ENCODE measurements at places on chromosomes 2 and 18.

DNA sequence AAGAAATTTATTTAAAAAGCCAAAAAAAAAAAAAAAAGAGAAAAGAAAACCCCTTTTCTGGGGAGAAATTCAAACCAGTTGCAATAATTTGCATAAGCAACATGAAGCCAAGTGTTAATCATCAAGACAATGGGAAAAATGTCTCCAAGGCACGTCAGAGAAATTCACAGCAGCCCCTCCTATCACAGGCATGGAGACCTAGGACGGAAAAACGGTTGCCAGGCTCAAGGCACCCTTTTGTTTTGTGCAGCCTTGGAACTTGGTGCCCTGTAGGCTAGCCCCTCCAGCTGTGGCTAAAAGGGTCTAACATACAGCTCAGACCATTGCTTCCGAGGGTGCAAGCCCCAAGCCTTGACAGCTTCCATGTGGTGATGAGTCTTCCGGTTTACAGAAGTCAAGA lies 509.2 kb upstream of the SOX11 start:
- no peak for DNase-seq

DNA sequence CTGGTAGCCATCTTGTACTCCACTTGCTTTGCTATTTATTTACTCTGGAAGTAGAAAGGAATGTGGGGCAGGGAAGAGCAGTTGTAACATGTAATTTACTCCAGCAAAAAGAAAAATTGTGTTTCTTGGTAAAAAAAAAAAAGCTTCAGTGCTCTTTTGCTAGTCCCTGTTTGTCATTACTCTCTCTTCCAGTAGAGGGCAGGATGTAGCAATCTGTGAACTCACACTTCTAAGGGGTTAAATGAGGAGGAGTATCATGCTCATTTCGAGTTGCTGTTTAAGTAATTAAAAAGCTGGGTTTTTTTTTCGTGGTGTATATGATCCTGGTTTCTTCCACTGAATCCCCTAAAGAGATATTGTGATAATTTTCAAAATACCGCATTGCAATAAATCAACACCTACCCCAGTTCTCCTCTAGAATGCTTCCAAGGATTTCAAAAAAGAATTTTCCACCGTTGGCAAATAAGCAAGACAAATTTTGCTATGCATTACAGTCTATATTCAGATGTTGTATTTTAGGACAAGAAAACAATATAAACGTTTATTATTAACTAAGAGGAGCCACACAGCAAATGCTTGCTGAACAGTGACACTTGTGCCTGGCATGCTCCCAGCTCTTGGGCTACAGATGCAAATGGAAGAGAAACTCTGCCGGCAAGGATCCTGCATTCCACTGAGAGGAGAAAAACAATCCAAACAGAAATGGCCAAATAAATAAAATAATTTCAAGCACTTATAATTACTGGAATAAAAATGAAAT lies 261.6 kb downstream of the ASXL3 start:
- no peak for DNase-seq

DNA sequence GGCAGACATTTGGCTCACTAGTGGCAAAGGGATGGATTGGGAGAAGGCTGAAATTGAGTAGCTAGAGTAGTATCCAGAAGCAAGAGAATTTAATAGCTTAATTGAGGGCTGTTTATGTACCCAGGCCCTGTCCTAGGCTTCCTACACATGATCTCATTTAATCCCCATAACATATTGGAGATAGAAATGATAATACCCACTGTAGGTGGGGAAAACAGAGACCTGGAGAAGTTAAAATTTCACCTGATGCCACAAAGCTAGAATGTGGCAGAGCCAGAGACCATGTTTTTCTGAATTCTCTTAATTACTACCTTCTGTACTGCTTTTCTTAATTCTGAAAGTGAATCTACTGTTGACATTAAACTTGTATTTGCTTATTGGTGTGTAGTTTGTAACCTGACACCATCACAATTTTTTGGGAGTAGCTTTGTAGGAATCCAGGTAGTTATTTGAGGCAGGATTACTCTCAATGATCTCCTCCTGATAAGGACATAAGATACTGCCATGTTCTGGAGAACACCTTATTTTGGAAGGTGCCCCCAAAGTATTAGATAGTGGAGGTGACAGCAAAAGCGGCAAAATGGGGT lies 42.2 kb downstream of the RAB10 start:
- no peak for DNase-seq

GRCh38 chr2:153196378-153197058 lies 282.0 kb downstream of the RPRM start:
- DNase-seq: no peak

DNA sequence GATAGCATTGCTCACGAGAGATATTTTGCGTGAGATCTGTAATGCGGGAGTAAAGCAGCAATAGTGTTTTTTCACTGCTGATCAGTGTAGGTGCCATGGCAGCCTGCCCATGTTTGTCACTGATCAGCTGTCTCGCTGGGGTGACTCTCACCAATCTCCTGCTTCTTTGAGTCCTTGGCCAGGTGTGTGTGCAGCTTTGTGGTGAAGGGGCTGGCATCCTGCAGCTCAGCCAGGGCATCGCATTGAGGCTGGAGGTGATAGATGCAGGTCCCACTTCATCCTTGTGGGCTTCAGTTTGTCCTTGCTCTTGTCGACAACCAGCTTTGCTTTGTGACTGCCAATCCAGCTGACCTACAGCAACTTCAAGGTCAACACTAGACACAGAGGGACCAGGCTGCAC lies 258.3 kb upstream of the CXCR4 start:
- no peak for DNase-seq

DNA sequence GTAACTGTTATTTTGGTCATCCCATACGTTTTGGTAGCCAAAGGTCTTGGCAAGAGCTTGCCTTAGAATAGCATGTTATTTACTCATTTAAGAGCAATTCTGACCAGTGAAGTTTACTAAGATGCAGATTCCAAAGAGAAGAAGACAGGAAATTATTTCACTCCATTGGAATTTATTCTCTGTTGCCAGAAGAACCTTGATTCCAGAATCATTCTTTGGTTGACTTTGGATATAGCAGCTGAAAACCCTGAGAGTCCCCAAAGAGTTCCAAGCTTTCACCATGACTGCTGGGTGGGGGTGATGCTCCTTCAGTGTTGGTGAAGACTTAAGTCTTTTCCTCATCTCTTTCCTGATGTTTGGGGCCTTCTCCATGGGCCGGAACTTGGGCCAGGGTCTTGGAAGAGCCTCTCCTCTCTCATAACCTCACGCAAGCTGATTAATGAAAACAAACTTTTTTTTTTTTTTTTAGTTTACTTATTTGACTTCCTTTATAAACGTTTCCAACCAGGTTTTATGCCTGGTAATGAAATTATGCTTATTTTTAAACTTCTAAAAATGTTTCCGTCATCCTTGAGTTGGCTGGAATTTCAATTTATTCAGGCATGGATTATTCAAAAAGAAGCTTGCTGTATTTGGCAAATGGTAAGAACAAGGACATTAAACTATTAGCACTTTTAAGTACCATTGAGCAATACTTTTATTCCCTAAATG lies 192.0 kb downstream of the MTX2 start:
- no peak for DNase-seq

DNA sequence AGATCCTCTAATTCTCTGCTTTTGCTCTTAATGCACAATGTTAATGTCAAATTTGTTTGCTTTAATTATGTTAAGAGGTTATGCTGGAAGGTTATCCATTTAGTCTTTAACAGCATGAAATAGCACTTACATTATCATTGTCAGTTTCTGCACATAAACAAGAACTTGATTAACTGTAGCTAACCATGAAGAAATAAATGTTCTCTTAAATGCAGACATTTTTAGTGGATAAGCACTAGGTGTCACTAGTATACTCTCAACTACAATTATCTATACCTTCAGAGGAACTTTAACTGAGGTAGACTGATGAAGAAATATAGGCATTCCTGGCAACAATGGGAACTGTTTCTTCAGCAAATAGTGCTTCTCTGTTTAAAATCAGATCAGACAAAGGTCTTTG lies 178.8 kb upstream of the CHST9 start:
- DNase-seq: no peak

DNA sequence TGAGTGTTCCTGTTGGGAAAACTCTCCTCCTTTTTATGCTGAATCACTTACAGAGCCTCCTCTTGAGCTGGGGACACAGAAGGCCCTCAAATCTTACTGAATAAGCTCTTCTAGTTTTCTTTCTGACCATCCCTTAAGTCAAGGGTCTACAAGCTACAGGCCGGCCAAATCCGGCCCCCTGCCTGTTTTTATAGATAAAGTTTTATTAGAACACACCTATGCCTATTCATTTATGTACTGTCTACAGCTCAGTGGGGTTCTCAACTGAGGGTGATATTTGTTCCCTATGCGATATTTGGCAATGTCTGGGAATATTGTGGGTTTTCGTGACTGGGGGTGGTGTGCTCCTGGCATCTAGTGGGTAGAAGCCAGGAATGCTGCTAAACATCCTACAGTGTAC lies 14.0 kb downstream of the CDC42EP3 start:
- DNase-seq: no peak

GRCh38 chr2:237746302-237747080 lies 52.1 kb upstream of the RBM44 start:
- DNase-seq: no peak

- no peak for DNase-seq
These were observed 73.8 kb upstream of the ST8SIA5 start for GRCh38 chr18:46830633-46831032.

DNA sequence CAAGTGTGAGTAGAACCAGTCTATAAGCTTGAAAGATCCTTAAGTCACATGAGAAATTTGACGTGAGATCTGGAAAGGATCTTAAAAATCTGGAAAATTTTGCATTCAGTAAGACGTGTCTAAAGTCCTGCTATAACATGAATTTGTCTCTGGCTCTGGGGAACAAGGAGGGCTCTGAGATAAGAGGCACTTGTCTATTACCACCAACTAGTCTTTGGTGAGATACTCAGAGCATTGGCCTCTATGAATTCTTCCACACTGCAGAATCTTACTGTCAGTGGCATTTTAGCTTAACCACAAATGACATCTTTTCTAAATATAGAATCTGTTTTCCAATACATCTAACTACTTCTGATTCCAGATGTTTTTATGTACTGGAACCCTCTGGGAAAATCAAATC lies 1504.5 kb downstream of the DPP10 start:
- DNase-seq: no peak

DNA sequence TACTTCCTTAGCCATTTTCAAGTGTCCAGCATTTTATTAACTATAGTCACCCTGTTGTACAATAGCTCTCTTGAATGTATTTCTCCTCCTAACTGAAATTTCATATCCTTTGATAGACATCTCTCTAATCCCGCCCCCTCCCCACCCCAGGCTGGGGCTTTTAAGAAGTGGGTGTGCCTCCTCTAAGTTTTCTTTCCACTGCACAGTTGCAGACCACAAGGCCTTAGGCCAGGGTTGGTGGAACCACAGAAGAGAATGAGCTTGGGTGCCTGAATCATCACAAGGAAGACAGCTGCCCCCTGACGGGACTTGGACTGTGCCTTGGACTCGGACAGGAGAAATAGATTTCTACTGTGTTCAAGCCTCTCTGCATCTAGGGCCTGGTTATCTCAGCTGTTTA lies 193.4 kb downstream of the HAUS1 start:
- DNase-seq: no peak

DNA sequence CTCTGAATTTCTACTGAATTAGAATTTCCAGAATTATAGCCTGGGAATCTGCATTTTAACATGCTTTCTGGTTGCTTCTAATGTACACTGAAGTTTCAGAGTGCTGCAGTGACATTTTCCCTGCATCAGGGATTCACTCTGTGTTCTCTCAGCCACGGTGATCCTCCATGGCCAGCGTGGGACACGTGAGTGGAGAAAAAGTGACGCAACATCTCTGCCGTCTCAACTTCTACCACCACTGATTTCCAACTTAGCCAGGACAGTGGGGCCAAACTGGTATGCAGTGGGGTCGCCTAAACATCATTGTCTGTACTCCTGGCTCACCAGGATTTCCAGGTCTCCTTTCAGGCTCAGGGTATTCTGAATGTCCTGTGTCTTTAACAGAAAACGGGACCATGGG lies 44.6 kb downstream of the LAMA3 start:
- no peak for DNase-seq

- DNase-seq: no peak
These were observed 129.1 kb downstream of the ANKRD44 start for GRCh38 chr2:197181491-197181890.

- DNase-seq: peak; percentile 19
These were observed 56.7 kb downstream of the TNS1 start for GRCh38 chr2:217946051-217946450.

- DNase-seq: no peak
These were observed 558.4 kb downstream of the PIK3C3 start for GRCh38 chr18:42513441-42513840.

- peak; percentile 54 for DNase-seq
These were observed 797 bp downstream of the CTIF start for GRCh38 chr18:48539406-48540250.

DNA sequence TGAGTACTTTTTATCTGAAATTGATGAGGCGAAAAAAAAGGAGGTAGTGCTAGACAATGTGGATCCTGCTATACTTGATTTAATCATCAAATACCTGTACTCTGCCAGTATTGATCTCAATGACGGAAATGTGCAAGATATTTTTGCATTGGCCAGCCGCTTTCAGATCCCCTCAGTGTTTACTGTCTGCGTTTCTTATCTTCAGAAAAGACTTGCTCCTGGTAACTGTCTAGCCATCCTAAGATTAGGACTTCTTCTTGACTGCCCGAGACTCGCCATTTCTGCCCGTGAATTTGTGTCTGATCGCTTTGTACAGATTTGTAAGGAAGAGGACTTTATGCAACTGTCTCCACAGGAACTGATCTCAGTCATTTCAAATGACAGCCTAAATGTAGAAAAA lies 453 bp downstream of the KLHL41 start:
- DNase-seq: no peak

GRCh38 chr2:39696838-39697237 lies 31.1 kb downstream of the TMEM178A start:
- no peak for DNase-seq

- DNase-seq: no peak
These were observed 19.7 kb upstream of the DYNC2LI1 start for GRCh38 chr2:43754180-43754579.

- no peak for DNase-seq
These were observed 47.7 kb downstream of the ACTR2 start for GRCh38 chr2:65275141-65275915.

DNA sequence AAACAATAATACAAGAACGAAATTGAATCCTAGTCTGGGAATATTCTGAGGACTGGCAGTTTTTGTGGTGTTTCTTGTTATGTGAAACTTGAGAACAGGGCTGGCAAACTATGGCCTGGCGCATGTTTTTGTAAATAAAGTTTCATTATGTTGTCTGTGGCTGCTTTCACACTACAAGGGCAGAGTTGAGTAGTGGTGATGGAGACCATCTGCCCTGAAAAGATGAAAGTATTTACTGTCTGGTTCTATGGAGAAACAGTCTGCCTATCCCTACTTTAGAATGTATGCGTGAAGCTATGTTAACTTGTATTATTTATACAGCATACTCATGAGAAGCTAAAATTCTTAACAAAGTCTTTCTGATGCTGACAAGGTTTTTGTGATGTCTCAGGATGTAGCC lies 351.9 kb downstream of the LRRTM1 start:
- no peak for DNase-seq

- DNase-seq: no peak
These were observed at the start of gene PPP1R1C for GRCh38 chr2:181985632-181986205. TSS of gene PPP1R1C (plus strand) at chr2:181985853. CDS start at chr2:181986111, 258 bp downstream.

- no peak for DNase-seq
These were observed 37.0 kb upstream of the CLASP1 start for GRCh38 chr2:121686218-121686617.
